Mesenteric fat pad (tissue), 1 donor: ENCODE measurements at places on chromosomes 4 and X.

GRCh38 chrX:104522386-104522785, 43.6 kb upstream of the IL1RAPL2 start:
- no peak for DNase-seq

DNA sequence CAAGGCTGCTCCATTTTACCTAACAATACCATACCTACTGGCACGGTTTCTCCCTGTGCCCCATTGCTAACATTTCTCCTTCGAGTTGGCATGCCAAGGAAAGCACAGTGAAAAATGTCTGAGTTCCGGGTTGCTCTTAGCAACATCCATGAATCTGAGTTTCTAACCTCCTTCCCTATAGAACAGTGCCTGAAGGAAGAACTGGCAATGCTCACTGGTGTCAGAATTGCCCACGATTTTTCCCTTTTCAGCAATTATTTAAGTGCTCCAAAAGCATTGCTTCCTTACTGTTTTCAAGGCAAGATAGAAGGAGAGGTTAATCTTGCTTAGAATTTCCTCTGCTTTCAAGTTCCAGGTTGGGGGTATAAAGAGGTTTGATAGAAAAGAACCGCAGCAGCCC, 75.1 kb downstream of the SORBS2 start:
- no peak for DNase-seq

DNA sequence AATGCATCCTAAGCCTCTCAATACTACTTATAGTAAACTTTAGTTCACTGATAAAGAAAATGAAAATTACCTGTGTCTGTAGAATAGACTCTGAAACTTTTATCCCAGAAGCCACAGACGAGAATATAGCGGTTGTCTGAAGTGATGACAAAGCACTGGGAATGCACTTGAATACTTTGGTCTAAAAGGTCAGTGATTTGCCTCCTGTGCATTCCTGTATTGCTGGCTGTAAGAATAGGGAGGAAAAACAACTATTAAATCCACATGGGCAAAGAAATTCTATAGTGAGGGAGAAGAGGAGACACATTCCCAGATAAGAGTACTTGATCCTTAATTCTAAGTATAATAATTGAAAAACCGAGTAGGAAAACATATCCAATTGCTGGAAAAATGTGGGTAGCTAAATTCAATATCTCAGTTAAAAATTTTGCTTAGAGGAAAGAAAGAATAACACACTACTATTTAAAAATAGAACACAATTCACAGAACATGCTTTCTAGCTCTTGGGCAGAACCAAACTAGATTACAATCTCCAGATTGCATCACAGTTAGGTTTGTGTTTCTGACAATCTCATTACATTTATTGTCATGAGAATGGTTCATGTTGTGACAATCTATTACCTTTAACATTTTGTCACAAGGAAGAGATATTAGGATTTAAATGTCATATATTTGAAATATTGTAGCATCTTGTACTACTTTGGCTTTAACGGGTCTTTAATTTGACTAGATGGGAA, 232.1 kb downstream of the DCLK2 start:
- no peak for DNase-seq

DNA sequence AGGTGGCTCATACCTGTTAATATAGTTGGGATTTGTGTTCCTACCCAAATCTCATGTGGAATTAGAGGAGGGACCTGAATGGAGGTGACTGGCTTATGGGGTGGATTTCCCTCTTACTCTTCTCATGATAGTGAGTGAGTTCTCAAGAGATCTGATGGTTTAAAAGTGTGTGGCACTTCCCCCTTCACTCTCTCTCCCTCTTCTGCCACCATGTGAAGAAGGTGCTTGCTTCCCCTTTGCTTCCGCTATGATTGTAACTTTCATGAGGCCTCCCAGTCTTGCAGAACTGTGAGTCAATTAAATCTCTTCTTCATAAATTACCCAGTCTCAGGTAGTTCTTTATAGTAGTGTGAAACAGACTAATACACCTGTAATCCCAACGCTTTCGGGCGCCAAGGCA, 28.3 kb upstream of the WDR19 start:
- no peak for DNase-seq

- no peak for DNase-seq
Measured at GRCh38 chr4:185987961-185988627, 80.9 kb upstream of the TLR3 start.

DNA sequence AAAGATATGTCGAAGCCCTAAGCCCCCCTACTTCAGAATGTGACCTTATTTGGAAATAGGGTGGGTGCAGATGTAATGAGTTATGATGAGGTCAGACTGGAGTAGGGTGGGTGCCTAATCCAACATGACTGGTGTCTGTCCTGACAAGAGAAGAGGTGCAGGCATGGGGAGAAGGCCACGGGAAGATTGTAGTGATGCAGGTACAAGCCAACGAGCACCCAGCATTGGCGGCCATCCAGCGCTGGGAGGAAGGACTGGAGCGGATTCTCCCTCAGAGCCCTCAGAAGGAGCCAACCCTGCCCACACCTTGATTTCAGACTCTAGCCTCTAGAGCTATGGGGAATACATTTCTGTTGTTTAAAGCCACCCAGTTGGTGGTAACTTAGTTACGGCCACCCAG, 237.2 kb downstream of the EVC2 start:
- DNase-seq, result no peak

DNA sequence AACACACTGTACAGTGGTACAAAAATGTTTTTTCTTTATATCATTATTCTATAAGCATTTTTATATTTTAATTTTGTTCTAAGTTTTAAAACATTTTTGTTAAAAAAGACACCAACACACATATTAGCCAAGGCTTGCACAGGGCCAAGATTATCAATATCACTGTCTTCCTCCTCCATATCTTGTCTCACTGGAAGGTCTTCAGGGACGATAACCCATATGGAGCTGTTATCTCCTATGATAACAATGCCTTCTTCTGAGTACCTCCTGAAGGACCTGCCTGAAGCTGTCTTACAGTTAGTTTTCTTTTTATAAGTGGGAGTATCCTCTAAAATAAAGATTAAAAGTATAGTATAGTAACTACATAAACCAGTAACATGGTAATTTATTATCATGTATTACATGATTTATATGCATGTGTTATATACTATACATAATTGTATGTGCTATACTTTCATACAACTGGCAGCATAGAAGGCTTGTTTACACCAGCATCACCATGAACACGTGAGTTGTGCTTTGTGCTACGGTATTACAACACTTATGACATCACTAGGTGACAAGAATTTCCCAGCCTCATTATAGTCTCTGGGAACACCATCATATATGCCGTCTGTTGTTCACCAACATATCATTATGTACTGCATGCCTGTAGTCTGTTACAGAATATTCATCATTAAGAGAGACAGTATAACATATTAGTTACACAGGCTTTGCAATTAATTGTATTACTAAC, 90.7 kb downstream of the WDFY3 start:
- DNase-seq, result no peak

DNA sequence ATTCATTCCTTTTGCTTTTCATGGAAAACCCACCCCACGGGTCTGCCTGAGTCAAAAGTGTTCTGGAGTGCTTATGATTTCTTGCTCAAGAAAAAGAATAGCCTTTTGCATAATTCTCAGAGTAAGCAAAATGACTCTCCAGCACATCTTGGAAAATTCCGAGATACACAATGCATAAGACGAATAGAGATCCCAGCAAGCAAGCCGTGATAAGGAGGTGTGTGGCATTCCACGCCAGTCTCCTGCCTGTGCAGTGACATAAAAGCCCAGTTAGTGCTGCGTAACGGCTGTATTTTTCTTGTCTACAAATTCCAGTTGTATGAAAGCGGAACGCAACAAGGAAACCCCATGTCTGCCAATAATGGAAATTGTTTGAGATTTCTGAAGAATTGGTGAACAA, 237.9 kb upstream of the GATB start:
- no peak for DNase-seq

DNA sequence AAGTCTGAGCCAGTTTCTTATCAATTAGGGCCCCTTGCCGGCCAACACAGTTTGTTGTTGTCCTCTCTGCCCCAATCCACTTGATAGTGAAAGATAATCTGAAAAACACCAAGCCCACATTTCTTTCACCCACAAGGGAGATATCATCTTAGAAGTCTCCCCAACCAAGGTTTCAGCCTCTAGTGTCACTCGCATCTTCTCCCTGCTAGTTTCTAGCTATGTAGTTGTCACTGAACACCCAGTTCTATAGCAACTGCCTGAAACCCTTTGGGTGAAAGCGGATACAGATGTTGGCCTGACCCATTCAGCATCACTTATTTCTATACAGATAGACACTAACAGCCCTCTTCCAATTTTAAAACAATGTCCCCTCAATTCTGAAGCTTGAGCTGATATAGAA, 116.3 kb downstream of the BMP15 start:
- no peak for DNase-seq

GRCh38 chrX:21974011-21974385, 33.5 kb downstream of the SMS start:
- DNase-seq, result no peak

DNA sequence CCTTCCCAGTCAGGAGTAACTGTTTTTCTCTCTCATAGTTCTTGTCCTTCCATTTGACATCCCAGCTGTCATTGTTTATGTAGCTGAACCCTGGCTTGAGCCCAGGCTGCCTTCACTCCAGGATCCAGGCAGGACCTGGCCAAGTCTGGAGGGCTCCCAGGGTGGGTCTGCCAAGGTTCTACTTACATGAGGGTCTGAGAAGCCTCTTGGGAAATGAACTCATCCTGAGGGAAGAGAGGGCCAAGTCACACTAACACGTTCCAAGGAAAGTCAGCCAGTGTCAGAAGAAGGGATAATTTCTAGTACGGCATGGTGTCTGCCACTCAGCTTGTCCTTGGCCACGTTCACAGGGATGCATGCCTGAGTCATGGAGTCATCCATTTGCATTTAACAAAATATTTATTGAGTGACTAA, 54.8 kb upstream of the SRD5A3 start:
- DNase-seq, result no peak

DNA sequence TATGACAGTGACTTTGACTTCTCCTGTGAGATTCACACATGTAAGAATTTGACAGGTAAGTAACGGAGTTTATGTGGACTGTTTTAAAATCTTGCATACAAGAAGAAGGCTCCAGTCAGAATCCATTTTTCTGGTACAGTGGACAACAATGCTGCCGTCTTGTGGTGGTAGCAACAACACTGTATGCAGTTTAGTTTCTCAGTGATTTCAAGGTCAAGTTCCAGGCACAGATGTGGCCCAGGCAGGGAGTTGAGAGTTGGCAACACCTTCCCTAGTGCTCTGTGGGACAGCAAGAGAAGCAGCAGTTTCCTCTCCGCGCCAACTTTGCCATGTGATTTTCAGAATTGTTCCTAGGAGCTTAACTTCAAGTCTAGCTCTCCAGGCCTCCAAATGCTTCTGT, 56.0 kb upstream of the STPG2 start:
- DNase-seq, result no peak

GRCh38 chrX:74351760-74352159, 47.8 kb downstream of the ZCCHC13 start:
- DNase-seq, result no peak

DNA sequence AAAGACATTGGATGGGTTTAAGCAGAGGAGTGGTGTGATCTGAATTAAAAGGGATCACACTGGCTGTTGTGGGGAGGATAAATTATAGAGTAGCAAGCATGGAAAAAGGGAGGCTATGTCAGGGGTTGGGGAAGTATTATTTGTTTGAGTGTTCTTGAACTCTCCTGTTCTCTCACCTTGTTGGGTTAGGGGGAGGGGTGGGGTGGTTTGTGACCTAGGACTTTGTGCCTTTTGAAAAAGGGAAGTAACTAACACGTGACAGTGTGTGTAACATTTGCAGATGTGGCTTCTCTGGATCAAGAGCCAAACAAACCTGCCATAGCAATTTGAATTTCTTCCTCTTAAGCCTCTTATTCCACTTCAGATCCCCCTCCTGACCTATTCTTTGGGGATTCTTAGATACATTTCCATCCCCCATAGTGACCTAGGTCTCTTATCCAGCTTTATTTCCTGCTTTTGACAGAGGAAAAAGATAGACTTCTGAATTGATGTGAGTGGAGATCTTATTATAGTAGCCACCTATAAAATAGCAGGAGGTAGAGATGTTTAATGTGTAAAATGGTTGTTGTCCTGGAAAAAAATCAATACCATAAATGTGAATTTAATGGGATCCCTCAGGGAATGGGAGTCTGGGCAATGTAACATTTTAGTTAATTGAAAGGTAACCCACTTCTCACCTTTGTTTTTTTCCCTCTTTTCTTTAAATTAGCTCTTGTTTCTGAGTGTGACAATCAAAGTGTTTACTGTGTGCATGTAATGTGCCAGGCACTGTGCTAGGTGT, 120.4 kb downstream of the CT47B1 start:
- DNase-seq, result no peak

GRCh38 chr4:41009411-41009810, 204.9 kb downstream of the APBB2 start:
- DNase-seq, result no peak

GRCh38 chrX:45497290-45497689, 296.6 kb upstream of the DIPK2B start:
- DNase-seq, result no peak

DNA sequence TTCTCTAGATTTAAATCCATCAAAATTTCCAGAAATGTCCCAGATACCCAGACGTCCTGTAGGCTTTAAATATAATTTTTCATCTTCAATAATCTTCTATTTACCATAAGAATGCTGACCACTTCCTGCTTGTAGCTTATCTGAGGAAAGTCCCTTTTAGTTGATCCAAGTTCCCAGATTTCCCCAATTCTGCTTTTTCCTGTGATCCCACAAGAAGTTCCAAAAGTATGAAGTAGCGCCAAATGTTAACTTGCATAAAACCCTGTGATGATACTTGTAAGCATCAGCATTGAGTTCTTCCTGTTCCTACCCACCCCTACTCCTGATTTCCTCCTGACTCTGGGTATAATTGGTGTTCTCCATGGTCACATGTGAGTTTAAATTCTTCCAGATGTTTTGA, 10.6 kb upstream of the TLR8 start:
- no peak for DNase-seq

DNA sequence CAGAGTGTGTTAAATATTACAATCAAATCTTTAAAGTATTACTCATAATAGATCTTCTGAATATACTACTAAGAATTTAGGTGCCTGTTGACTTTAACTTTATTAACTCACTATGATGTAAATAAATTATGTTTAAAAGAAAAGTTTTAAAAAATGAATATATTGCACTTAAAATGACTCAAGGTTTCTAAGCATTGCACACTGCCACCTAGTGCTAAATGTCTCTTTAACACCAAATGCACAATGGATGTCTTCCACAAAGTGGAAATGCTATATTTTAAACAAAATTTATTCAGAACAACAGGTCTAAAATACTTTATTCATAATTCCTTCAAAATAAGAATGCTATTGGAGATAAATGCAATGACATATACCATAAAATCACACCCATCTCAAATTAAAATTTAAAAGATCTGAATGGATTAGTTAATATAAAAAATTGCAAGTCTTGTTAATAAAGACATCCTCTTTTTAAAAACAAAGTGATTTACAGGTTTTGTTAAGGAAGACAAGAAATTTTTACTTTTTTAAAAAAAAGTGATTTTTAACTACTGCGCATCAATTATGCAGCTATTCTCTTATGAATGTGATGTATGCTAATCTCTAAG, 5.5 kb downstream of the INPP4B start:
- DNase-seq, result no peak

DNA sequence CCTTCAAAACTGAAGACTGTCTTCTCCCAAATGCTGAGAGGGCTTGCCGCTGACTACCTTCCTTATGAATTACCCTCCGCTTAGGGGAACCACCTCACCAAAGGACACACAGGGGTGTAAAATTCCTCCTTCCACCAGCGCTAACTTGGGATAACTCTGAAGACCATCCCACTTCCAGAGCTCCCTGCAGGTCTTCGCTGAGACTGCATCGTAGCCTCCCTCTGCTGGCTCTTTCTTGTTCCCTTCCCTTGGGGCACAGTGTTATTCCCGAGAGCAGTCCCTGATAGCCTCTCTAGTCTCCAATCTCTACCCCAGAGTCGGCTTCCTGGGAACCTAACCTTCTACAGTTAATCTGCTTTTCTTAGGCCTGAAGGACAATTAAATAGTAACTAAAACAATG, 725.5 kb upstream of the ATOH1 start:
- no peak for DNase-seq
